ENCODE measurements at places on chromosomes 16 and 17. TPM values are rescaled to one million over a fixed set of nuclear protein-coding genes. Genes with fewer than 3 reads are reported as not detected.
A peak's percentile ranks its signal among the peaks of the same experiment; 100 is the strongest.

DNA sequence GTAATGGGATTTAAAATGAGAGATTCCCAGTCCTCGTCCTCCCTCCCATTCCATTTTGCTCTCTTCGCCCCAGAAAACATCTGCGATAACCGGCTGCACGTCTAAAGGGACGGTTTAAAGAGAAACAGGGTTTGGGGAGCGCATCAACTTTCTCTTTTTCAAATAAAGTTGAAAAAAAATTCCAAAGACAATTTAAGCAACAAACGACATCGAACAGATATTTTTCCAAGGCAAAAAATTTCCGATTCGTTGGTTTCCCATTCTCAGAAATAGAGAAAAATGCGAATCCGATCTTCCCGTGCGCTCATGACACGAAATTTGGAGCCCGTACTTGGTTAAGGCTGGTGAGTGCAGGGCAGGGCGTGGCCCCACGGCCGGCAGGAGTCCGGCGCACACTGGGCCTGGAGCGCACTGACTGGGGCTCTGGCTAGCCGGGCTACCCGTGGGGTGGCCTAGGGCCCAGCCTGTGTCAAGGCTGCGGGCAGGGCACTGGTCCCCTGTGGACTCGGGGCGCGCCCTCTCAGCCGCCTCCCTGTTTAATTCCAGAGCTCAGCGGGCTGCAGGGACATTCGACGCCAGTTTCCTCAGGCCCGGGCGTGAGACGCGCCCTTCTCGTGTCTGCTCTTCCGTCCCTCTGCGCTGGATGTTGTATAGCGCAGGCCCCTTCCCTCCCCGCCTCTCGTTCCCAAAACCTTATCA is 17.9 kb upstream of the ZFHX3 start:
- no peaks in the 10 kb centered on the region for H3K36me3 ChIP-seq
- DNase-seq: no peak
- peaks cover 44% of the 10 kb centered on the region for H3K27me3 ChIP-seq
- peak overlapping the region; percentile 73 for H3K27ac ChIP-seq
- H3K4me1 ChIP-seq: peaks cover 68% of the 10 kb centered on the region

GRCh38 chr17:74953134-74953687 is 17.5 kb downstream of the OTOP3 start:
- no peak overlapping the region for H3K27ac ChIP-seq
- H3K36me3 ChIP-seq: peaks cover 21% of the 10 kb centered on the region
- no peak for DNase-seq
- H3K4me3 ChIP-seq: no peak overlapping the region
- no peaks in the 10 kb centered on the region for H3K4me1 ChIP-seq

DNA sequence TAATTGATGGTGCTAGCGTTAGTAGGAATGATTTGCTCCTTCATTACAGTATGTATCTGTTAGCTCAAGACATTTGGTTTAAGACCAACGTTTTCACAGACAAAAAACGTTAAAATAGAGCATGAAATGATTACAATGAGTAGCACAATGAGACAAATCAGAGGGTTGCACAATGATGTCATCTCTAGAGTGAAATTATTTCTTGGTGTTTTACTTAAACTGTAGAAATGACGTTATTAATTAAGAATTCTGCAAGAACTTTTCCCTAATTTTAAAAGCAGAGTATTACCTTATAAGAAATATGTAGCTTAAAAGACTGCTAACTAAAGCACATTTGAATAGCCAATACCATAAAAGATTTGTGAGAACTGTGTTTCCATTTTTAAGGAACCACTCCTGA is 373.4 kb upstream of the KIF2B start:
- DNase-seq: no peak
- H3K36me3 ChIP-seq: no peaks in the 10 kb centered on the region
- no peak overlapping the region for H3K27ac ChIP-seq
- H3K27me3 ChIP-seq: no peaks in the 10 kb centered on the region
- no peak overlapping the region for H3K4me3 ChIP-seq
- H3K4me1 ChIP-seq: no peaks in the 10 kb centered on the region

- DNase-seq: no peak
- H3K27ac ChIP-seq: no peak overlapping the region
- H3K36me3 ChIP-seq: no peaks in the 10 kb centered on the region
- H3K27me3 ChIP-seq: no peaks in the 10 kb centered on the region
- no peak overlapping the region for H3K4me3 ChIP-seq
Measured at GRCh38 chr17:57170866-57171265, 85.5 kb upstream of the MSI2 start.

DNA sequence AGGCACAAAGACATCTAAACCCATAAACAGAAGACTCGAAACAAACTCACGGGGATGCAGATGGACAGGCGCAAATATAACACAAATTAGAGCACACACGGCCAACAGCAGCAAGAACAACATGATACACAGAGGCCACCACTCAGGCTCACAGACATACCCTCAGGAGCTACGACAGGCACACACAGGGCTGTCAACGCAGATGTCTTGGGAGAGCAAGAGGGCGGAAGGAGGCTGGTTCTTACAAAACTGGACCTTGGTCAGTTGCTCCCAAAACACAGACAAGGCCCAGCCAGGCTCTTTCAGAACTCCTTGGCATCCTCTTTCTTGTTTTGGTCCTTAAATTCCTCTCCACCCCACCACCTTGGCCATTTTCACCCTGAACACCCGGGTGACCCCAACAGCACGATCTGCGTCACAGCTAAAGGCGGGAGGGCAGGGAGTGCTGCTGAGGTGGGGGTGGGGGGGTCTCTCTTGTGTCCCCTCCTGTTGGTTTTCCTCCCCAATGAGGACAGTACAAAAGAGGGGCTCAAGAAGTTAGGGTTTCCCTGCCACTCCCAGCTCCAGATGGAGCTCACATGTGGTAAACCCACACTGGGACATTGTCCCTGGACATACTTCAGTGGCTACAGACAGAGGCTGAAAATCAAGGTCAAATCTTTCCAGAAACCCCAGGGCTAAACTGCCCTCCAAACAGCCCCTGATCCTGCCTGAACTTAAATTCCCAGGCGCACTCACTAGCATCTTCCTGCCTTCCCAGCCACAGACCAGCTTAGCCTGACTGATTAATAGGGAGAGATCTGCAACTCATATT is 221.3 kb downstream of the C16orf78 start:
- H3K36me3 ChIP-seq: no peaks in the 10 kb centered on the region
- no peaks in the 10 kb centered on the region for H3K27me3 ChIP-seq
- no peak overlapping the region for H3K4me3 ChIP-seq
- peak overlapping the region; percentile 7 for H3K27ac ChIP-seq

- H3K4me1 ChIP-seq: no peaks in the 10 kb centered on the region
- DNase-seq: no peak
- no peak overlapping the region for H3K27ac ChIP-seq
- no peaks in the 10 kb centered on the region for H3K27me3 ChIP-seq
Measured at GRCh38 chr16:64705443-64705842, 416.4 kb downstream of the CDH11 start.

- H3K4me1 ChIP-seq: peaks cover 68% of the 10 kb centered on the region
- peak; percentile 94 for DNase-seq
- H3K36me3 ChIP-seq: peaks cover 17% of the 10 kb centered on the region
- no peaks in the 10 kb centered on the region for H3K27me3 ChIP-seq
- H3K4me3 ChIP-seq: peak overlapping the region; percentile 99
Measured at GRCh38 chr17:4945176-4945943, 3.0 kb downstream of the PFN1 start.

DNA sequence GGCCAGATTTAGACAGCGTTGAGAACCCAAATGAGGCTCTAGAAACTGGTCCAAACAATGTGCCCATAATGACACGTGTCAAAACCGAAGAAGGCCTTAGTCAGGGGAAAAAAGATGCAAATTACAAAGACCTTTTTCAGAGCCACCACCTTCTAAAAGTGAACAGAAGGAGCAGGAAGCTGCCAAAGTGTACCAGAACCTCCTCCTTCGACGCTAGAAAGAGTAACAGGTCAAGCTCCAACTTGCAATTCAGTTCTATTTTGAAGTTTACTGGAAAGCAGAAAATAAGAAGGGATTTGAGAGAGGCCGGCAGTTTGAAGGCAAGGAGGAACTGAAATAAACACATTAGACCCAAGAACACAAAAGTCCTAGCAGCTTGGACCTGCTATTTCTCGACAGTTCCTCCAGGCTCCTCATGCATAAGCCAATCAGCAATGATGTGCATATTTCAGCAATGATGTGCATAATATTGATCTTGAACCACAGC is 61.8 kb downstream of the XYLT1 start:
- H3K36me3 ChIP-seq: no peaks in the 10 kb centered on the region
- peak overlapping the region; percentile 89 for H3K27ac ChIP-seq
- DNase-seq: no peak
- no peak overlapping the region for H3K4me3 ChIP-seq
- no peaks in the 10 kb centered on the region for H3K27me3 ChIP-seq

SPAG5 gene
- total RNA-seq: 0.97 TPM

DNA sequence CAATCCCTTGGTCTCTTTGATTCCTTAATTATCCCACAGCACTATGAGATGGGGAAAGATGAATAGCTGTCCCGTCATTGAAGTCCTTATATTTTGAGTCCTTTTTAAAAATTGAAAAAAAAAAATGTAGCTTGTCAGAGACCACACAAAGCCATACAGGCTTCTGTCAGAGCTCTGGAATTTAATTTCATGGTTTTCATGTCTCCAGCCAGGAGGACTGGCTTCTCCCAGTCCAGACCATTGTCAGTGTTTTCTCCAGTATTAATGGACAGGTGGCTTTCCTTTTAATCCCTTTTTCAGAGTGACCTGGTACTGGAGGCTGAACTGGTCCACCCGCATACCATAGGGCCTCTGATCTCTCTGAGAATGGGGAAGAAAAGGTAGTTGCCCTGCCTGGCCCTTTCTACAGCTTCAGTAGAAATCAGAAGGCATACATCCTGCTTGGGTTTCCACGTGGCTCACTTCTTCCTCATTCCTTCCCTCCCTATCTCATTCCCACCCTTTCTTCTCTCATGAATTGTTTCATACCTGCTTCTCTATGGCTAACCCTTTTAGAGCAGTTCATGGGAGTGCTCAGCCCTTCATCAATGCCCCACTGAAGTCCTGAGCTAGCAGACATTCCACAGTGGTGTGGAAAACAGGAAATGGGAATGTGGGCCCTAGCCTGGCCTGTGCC is 29.1 kb downstream of the TRIM16 start:
- H3K4me3 ChIP-seq: no peak overlapping the region
- H3K27ac ChIP-seq: no peak overlapping the region
- H3K4me1 ChIP-seq: peaks cover 26% of the 10 kb centered on the region
- no peaks in the 10 kb centered on the region for H3K36me3 ChIP-seq
- no peaks in the 10 kb centered on the region for H3K27me3 ChIP-seq

DNA sequence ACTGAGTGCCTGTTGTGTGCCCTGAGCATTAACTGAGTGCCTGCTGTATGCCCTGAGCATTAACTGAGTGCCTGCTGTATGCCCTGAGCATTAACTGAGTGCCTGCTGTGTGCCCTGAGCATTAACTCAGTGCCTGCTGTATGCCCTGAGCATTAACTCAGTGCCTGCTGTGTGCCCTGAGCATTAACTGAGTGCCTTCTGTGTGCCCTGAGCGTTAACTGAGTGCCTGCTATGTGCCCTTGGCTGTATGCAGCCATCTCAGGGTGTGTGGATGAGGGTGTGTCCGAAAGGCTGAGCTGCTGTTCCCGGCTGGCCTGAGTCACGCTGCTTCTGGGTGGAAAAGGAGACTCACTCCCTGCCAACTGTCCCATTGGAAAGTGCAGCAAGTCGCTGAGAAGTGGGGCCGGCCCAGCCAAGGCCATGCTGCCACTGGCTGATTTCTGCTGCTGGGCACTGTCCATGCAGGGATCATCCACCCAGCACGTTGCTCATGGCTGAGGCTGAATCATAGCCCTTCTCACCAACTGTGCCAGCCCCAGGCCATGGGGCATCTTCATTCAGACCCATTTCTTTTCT is 113.8 kb downstream of the OR1D5 start:
- H3K27ac ChIP-seq: no peak overlapping the region
- no peaks in the 10 kb centered on the region for H3K36me3 ChIP-seq
- no peaks in the 10 kb centered on the region for H3K4me1 ChIP-seq

DNA sequence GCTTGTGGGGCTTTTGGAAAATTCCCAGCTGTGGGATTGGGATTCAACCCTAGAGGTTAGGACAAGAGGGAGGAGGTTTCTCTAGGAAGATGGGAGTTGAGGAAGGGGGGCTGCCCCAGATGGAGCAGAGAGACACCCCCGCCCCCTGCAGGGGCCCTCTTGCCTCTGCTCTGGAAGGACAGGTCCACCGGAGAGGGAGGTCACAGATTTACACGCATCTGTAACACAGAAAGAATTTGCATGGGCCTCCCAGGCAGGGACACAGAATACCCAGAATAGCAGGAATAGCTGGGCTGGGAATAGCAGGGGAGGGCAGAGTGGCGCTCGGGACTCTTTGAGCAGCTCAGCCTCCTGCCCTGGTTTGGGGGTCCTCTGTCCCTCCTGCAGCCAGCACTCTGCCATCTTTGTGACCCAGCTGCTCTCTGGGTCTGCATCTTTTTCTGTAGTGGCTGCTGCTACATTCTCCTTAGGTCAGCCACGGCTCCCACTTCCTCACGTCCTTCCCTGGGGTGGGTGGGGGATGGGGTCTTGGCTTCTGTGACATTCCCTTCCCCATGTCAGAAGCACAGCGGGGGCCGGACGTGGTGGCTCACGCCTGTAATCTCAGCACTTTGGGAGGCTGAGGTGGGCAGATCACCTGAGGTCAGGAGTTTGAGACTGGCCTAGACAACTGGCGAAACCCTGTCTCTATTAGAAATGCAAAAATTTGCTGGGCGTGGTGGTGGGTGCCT is 33.9 kb upstream of the PLLP start:
- H3K4me3 ChIP-seq: no peak overlapping the region
- peak; percentile 50 for DNase-seq
- no peaks in the 10 kb centered on the region for H3K27me3 ChIP-seq
- H3K4me1 ChIP-seq: peaks cover 42% of the 10 kb centered on the region
- no peaks in the 10 kb centered on the region for H3K36me3 ChIP-seq
- H3K27ac ChIP-seq: no peak overlapping the region

MSL1 gene
- total RNA-seq: 64.1 TPM

ADAMTS18 gene
- total RNA-seq: not detected

RNU2-1 gene
- total RNA-seq: not detected

CFAP52 gene
- 0.83 TPM for total RNA-seq

GRCh38 chr16:3187798-3188674 is at the start of gene OR1F1:
TSS of gene OR1F1 (plus strand) at chr16:3188204.
- no peak for DNase-seq
- H3K4me3 ChIP-seq: peak within 1 kb of the TSS; percentile 7
- peaks cover 16% of the 10 kb centered on the region for H3K4me1 ChIP-seq
- no peaks in the 10 kb centered on the region for H3K36me3 ChIP-seq

DNA sequence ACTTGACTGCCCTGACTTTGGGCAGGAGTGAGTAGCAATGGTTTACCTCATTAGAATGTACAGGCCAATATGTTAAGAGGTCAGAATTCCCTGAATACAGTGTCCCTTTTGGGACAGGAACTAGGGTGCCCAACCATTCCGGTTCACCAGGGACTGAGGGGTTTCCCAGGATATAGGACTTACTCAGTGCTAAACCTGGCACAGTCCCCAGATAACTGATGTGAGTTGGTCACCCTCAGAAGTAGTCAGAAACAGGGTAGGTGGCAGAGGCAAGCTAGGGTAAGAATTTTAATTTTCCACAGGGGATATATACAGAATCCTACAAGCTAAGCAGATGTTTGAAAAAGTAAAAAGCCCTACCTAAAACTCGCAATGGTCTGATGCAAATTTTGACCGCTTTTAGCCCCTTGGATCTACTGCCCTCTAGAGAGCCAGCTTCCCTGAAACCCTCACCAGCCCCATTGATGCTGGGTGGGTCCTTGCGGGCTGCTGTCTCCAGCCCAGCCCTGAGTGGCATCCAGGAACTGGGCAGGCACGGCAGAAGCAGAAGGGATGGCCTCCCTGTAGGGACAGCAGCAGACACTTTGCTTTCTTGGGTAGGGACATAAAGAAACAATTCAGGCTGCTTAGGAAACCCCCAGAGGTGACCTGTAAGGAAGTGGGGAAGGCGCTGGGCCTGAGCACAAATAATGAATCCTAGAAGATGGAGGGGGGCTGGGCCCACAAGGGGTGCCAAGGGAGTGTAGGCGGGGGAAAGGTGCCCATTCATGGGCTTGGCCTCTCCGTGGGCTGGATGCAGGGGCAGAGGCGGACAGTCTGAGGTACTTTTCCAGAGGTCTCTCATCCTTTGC is 434.8 kb downstream of the SLC39A11 start:
- H3K4me1 ChIP-seq: no peaks in the 10 kb centered on the region
- no peak overlapping the region for H3K4me3 ChIP-seq
- DNase-seq: no peak
- no peak overlapping the region for H3K27ac ChIP-seq

POLR3K gene
- total RNA-seq: 3.8 TPM
